Activated CD4-positive, CD25-positive, alpha-beta regulatory T cell treated with anti-CD3 and anti-CD28 coated beads, Interleukin-2, amount 50 U/mL, for 72 hours (primary cell): ENCODE measurements at places on chromosomes 16 and 17.
A peak's percentile ranks its signal among the peaks of the same experiment; 100 is the strongest.

GRCh38 chr17:67322042-67322787 is 44.2 kb downstream of the PSMD12 start:
- DNase-seq = no peak

- no peak for DNase-seq
Observed at GRCh38 chr17:66722341-66722740, 112.6 kb upstream of the CACNG5 start.

DNA sequence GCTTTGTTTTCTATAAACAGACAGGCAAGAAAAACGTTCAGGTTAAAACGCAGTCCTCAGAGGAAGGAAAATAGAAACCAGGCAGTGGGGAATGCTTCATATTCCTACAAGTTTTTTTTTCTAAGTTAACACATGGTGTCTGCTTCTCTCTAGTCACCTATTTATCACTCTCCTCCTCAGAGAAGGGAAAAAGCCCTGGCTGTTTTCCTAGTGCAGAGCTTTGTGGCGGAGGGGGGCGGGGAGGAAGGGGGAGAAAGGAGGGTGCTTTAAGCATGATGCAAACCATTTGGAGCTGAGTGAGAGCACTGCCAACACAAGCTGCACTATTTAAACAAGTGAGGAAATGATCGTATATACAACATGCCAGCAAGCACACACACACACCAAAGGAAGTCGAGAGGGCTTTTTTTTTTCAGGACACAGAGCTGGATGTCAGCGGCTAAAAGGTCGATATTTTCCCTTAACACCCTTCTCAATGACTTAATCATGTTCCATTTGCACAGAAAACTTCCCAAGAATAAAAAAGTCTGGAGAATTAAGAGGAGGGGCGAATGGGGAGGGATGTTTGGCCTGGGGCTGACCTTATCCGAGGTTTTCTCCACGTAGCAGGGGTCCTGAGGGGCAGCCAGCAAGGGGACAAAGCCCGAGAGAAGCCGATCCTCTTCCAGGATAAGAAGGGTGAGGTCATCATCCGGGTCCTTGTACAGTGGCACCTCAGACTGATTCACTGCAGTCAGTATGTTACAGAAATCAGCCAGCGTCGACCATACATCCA is 117.4 kb downstream of the HIC1 start:
- no peak for DNase-seq

- no peak for DNase-seq
Observed at GRCh38 chr16:89036776-89037175, 56.9 kb upstream of the ACSF3 start.

DNA sequence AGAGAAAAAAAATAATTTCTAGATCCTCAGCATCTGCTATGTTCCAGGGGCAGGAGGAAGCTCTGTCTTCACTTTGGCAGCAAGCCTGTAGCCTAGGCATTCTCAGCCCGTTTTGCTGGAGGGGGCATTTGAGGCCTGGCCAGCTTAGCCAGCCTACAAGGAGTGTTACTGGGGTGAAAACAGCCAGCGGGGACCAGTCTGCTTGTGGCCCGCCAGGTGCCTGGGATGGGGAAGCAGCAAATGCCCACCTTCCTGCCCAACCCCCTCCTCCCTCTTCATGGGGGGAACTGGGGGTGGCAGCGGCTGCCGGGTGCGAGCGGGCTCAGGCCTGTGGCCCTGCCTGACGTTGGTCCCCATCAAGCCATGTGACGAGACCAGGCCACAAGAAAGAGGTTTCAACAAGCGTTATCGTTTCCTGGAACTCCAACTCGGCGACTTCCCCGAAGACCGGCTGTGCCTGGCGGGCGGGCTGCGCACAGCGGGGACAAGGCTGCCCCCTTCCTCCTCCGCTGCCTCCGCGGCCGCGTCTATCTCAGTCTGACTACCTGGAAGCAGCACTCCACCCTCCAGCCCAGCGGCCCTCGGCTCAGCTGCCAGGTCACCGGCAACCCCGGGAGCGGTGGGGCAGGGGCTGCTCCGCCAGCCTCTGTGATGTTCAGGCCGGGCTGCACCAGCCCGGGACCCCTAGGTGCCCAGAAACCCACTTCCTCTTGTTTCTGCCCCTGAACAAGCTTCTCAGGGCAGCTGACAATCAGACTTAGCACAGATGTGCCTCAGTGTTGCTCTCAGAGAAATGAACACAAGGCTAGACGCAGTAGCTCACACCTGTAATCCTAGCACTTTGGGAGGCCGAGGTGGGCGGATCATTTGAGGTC is 22.9 kb downstream of the SOCS1 start:
- DNase-seq = peak; percentile 86

DNA sequence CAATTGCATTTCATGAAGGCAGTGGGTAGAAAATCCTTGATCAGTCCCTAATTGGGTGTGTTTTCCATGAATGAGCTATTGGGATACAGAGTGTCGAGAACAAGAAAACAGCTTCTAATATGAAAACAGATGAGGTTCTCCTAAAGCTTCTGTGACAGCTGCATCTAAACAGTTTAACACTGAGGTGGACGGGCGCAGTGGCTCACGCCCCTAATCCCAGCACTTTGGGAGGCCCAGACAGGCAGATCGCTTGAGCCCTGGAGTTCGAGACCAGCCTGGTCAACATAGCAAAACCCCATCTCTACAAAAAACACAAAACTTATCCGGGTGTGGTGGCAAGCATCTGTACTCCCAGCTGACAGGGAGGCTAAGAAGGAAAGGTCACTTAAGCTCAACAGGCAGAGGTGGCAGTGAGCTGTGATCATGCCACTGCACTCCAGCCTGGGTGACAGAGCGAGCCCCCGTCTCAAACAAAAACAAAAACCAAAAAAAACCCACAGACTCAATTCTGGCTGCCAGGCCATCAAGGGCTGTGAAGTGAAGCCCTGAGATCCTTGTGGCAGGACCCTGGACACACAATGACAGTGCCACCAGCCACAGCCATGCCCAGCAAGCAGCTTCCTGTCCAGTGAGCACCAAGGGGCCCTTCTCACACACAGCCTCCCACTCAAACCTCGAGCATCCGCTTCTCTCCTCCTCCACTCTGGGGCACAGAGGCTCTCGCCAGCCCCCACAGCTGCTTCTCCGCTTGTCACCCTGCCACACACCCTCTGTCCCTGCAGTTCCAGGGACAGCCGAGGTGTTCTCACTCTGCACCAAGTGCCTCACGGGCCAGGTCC is 44.0 kb downstream of the ANKRD11 start:
- DNase-seq = no peak

- DNase-seq = no peak
Observed at GRCh38 chr16:47519996-47520679, 59.0 kb downstream of the PHKB start.

DNA sequence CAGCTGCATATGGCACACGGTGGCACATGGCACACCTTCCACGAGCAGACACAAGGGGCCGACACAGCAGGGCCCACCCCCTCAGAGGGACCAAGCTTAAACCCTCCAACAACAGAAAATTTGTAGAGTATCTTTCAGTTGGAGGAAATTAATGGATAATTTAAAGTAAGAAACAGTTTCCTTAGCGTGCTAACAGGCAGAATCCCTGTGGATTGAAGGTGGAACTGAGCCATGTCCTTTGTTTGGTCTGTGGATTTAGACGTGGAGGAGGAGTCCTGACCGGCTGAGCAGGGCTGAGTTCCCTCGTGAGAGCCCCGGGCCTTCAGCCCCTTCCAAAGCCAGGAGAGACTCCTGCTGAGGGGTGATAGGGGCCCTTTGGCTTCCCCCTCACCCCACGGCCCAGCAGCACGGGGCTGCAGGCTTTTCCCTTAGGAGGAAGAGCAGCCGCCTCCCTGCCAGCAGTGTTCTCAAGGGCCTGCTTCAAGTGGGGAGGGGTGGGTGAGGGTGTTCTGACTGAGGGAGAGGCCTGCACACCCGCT is 1.4 kb upstream of the CYB561 start:
- no peak for DNase-seq

GRCh38 chr17:10041916-10042588 is 137.0 kb upstream of the RCVRN start:
- DNase-seq = no peak

DNA sequence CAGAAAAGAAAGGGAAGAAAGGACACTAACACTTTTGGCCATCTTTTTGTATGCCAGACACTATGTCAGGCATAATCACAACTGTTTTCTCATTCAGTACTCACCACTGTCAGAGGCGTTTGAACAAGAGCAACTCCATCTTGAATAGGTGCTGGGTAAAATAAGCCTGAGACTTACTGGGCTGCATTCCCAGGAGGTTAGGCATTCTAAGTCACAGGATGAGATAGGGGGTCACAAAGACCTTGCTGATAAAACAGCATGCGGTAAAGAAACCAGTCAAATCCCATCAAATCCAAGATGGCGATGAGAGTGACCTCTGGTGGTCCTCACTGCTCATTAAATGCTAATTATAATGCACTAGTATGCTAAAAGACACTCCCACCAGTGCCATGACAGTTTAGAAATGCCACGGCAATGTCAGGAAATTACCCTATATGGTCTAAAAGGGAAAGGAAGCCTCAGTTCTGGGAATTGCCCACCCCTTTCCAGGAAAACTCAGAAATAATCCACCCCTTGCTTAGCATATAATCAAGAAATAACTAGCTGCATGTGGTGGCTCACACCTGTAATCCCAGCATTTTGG is 14.9 kb upstream of the LYRM9 start:
- no peak for DNase-seq

DNA sequence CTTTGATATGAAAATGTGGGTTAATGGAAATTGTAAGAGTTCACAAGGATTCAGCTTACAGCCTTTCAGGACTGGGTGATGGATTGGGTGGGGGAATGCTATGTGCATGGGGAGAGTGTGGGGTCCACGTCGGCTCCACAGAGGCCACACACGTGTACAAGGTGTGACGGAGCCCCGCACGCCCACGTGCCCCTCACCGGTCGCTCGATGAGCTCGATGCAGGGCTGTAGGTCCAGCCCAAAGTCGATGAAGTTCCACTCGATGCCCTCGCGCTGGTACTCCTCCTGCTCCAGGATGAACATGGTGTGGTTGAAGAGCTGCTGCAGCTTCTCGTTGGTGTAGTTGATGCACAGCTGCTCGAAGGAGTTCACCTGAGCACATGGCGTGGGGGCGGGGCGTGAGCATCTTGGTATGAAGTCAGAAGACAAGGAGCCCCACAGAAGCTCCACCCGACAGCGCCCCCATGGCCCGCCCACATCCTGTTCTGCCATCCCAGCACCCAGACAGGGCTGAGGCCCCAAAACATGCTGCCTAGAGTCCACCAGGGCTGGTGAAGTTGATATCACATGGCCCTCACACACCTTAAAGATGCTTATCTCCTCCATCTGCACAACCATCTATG is 99.1 kb downstream of the MYH11 start:
- no peak for DNase-seq

- no peak for DNase-seq
Observed at GRCh38 chr17:7283471-7284216, 2.1 kb downstream of the SLC2A4 start.

GRCh38 chr17:12089809-12090384 is 69.2 kb downstream of the MAP2K4 start:
- DNase-seq = no peak

- peak; percentile 49 for DNase-seq
Observed at GRCh38 chr16:87491522-87492290, 1.1 kb downstream of the ZCCHC14 start.

DNA sequence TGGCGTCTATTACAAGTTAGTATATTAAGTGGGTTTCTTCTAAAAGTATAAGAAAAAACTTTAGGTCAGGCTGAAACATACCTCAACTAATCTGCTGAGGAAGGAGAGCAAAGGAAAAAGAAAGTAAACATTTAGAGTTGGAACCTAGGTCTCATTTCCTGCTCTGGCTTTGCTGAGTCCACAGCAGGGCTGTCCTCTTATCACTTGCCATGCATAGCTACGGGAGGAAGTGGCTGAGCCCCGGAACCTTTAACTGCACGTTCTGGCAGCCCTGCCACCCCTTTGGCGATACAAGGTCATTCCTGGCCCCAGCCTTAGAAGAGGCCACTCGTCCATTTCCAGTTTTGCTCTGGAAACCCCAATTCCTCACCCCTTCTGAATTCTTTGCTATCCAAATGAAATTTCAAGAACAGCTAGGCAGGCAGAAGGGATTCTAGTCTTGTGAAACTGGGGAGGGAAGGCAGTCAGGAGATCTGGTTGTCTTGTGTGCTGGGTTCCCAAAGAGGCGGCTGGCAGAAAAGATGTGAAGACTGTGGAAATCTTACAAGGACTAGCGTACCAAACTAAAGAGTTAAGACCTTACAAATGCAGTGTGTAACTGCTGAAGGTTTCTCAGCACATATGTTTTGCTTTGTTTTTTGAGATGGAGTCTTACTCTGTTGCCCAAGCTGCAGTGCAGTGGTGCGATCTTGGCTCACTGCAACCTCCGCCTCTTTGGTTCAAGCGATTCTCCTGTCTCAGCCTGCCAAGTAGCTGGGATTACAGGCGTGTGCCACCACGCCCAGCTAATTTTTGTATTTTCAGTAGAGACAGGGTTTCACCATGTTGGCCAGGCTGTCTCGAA is 19.1 kb downstream of the WIPI1 start:
- DNase-seq = peak; percentile 50

DNA sequence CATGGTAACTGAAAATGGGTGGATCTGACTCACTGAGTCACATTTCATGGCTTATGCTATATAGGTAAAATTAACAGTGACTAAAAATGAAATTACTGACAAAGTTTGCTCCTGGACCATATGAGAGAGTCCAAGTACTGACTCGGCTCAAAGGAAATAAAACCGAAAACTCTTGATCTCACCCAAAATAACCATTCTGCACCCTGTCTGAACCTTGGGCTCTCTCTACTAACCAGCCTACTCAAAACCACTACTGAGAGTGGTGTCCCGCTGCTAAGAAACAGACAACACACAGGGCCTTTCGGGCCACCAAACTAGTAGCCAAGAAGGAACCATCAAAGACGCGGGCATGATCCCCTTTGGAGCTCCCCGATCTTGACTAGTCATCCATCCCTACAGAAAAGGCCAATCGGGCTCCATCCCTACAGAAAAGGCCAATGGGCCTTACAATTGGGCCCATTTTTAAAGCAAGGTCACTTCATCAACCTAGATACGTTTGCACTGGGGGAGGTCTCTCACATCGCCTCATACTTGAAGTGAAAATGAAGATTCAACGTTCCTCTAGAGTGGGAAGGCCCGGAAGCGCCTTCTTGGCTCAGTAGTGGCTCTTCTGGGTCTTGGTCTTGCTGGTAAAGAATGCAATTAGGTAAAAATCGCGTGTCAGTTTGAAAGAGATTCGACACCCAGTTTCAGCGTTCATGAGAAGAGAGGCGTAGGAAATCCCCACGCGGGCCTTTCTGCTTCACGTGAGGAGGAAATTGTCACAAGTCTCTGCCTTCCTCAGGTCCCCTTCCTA is 720 bp upstream of the ZPBP2 start:
- peak; percentile 65 for DNase-seq

DNA sequence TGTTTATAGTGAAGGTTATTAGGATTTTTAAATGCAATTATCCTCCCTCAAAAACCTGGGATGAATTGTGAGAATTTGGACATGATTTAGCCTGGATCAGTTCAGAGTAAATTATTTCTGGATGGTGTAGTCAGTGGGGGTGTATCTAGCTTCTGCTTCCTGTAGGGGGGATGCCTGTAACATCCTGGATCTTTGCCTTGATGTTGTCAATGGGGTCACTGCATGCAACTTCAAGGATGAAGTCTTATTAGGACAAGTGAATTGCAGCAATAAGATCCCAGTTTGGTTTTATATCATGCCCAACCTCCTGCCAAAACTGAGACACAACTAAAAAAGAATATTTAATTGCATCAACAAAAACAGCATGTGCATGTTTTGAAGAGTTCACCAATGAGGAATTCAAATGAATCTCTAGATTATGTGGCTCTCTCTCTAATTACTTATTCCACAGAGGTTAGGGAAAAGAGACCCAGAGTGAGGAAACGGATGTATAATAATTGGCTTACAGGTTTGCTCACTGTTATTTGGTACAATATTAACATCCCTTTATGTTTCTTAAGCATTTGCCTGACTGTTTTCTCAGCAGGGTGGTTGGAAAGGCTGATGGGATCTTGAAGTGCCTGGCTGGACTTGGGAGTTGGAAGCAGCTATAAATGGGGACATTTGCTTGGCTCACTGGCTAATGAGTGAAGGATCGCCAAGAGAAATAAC is 159.8 kb downstream of the HS3ST3B1 start:
- DNase-seq = no peak
